Stimulated activated CD4-positive, alpha-beta T cell treated with anti-CD3 and anti-CD28 coated beads, Interleukin-15, amount 100 ng/mL, for 1 hour (primary cell): ENCODE measurements at places on chromosomes 3 and 15.

- DNase-seq = no peak
Observed at GRCh38 chr3:25291481-25291905, 136.6 kb upstream of the RARB start.

GRCh38 chr3:52480768-52481715 is 14.1 kb upstream of the STAB1 start:
- no peak for DNase-seq

GRCh38 chr15:77702211-77702957 is 69.7 kb upstream of the LINGO1 start:
- no peak for DNase-seq

GRCh38 chr3:31159331-31160039 is 265.0 kb upstream of the GADL1 start:
- DNase-seq = no peak

DNA sequence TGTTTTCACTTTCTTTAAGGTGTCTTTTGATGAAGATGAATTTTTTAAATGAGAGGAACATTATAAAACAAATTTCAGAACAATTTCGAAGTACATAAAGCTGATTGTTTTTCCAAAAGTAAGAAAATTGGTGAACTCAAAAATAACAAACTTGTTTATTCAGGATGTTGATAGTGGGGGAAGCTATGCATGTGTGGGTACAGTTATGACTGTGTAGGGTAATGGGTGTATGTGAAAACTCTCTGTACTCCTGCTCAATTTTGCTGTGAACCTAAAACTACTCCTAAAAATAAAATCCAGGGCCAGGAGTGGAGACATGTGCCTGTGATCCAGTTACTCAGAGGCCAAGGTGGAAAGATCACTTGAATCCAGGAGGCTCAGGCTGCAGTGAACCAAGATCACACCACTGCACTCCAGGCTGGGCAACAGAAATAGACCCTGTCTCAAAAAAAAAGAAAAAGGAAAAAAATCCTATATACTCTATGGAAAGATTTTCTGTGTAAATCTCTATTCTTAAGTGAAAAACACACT is 37.2 kb downstream of the PIK3CB start:
- DNase-seq = no peak
